ENCODE measurements at places on chromosomes 3 and 15.

GRCh38 chr15:33278816-33279612 is 31.8 kb upstream of the RYR3 start:
- DNase-seq = no peak

- DNase-seq = no peak
These were observed 2.6 kb upstream of the CDV3 start for GRCh38 chr3:133570937-133571320.

DNA sequence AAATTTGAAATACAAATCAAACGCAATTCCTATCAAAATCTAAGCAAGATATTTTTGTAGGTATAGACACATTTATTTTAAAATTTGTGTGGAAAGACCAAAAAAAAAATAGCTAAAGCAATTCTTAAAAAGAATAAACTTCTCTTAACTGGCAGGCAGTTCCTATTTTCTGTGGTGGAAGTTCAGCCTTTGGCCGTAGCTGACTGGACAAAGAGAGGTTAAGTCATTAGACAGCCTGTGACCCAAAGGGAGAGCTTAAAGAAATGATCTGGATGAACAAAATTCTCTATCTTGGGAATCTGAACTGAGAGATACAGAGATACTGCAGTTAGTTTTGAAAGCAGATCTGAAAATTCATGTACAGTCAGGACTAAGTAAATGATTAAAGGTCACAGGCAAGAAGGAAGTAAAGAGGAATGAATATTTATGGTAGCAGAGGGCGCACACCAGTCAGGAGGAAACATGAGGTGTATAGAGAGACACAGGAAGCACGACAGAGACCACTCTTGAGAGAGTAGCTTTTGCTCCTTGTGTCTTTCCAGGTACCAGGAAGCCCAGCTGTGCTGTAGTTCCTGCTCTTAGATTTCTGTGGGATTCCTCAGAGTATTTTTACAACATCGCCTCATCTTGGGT is 57.5 kb downstream of the TPRG1 start:
- DNase-seq = no peak

GRCh38 chr3:112013058-112013783 is 14.5 kb downstream of the TAGLN3 start:
- no peak for DNase-seq

DNA sequence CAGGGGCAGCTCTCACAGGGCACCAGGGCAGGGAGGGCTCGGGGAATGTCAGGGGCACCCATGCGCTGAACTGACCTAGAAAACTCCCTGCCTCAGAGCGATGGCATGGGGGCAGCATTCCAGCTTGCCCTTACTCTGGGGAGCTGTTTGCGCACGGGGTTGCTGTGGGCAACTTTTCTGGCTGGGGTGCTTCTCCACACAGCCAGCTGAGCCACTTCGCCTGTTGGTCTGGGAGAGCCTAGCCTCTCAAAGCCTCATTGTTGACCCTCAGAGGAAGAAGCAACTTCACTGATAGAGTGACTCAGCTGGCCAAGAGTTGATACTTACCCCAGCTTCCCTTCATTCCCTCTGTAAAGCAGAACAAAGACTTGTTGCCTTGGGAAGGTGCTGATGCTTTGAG is 42.6 kb upstream of the MRPS22 start:
- no peak for DNase-seq

- no peak for DNase-seq
These were observed 181.3 kb upstream of the CTDSPL start for GRCh38 chr3:37680401-37680800.

Data from right renal pelvis (tissue), 4 donors.